ENCODE measurements at places on chromosomes 4 and X.

GRCh38 chrX:79506001-79506400 is 138.9 kb upstream of the ITM2A start:
- no peak for DNase-seq

DNA sequence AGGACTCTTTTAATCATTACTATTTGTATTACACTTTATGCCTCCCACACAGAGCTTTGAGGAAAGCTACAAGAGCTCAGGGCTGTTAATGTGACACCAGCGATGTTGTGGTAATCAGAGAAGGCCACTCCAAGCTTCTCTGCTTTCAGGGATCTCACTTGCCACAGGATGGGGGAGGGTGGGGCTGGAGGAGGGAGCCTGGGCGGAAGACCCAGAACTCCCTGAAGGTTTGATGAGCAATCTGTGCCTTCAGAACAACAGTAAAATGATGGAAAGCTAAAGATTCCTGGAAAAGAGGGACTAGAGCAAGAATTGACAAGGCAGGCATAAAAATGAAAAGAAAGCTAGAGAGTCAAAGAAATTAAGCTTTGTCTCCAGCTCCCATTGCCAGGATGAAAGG is 75.6 kb downstream of the MAML3 start:
- DNase-seq, result no peak

DNA sequence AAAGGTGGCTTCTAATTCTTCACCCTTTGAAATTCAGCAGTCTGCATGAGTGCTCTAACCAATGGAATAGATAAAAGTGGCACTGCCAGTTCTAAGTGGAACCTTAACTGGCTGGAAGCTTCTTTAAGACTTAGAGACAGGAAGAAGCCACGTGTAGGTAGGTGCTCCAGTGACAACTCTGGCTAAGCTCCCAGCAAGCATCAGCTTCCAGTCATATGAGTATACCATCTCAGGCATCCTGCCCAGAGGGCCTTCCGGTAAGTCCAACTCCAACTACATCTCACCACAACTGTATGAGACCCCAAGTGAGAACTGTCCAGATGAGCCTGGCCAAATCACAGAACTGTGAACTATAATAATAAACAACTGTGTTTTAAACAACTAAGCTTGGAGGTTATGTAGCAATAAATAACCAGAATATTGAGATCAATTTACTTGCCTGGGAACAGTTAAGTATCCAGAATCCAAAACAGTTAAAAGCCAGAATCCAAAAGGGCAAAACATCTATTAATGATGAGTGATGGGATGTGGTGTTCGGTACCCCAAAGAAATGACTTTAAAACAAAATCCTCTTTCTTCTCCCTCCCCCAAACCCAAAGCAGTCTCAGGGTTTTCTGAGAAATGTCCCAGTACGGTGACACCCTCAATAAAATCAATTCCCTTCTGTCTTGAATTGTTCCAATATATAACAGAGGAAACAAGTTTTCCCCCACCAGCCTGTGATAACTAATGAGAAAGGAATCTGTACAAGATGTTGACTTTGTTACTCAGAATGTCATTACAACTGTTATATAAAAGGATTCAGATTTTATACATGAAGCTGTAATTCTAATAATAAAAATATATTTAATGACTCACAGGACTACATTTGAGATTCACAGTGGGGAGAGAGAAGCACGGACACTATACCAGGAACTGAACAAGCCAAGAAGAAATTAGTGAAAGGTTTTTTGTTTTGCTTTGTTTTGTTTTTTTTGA is 4.2 kb downstream of the TSPAN5 start:
- DNase-seq, result no peak

- no peak for DNase-seq
Measured at GRCh38 chrX:122641136-122641535, 542.9 kb upstream of the GRIA3 start.

- DNase-seq, result no peak
Measured at GRCh38 chr4:27096142-27096824, 235.6 kb downstream of the STIM2 start.

DNA sequence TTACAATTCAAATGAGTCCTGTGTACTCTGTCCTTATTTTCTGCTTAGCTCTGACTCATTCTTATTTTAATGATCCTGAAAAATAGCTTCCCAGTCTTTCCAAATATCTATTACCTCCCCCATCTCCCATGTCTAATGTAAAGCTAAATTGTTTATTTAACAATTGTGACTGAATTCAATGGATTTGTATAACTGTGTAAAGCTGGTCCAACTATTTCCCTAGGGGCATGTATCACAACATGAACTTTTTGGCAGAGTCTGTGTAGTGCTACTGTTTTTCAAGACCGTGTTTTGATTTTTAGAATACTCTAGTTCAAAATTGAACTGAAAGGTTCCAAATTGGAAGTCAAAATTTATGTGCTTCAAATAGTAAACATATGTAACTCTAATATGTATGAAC is 67.8 kb downstream of the SPCS3 start:
- DNase-seq, result no peak

- DNase-seq, result no peak
Measured at GRCh38 chr4:140637836-140638235, 69.1 kb upstream of the UCP1 start.

DNA sequence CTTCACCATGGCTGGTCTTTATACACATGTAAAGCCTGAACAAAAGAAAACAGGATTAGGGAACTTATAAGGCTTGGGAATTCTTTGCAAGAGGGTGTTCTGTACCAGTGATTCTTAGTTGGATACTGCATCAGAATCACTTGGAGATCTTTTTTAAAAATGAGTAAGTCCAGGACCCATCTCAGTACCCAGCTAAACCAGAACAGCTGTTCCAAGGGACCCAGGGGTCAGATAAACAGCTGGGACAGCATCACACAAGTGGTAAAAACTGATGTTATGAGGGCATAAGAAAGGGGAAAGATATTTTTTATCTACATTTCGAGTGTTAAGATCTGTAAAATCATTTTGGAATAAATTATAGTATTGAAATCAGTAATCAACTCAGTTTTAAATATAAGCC is 16.1 kb downstream of the PGRMC2 start:
- no peak for DNase-seq
